ENCODE measurements at places on chromosomes 3 and 15. TPM values are rescaled to one million over a fixed set of nuclear protein-coding genes. Genes with fewer than 3 reads are reported as not detected.

DNA sequence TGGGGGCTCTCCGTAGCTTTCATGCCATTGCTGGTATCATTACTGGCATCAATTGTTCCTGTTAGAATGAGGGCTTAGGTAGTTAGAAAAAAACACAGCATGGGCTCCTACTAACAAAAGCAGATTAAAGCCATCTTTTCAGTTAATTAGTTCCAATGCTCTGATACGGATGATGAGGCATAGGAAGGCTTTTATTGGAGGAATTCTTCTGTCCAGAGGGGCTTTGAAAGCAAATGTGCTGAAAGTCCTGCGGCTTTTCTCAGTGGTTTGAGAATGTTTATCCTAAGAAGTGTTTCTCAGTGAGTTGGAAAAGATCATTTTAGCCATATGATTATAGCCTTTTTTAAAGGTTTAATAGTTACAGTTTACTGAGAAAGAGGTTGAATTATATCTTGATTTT, 198.5 kb downstream of the THSD4 start:
- H3K27me3 ChIP-seq: no peaks in the 10 kb centered on the region
- no peaks in the 10 kb centered on the region for H3K4me1 ChIP-seq
- H3K36me3 ChIP-seq: no peaks in the 10 kb centered on the region
- no peak overlapping the region for H3K4me3 ChIP-seq
- DNase-seq: no peak

- H3K36me3 ChIP-seq: no peaks in the 10 kb centered on the region
- no peak overlapping the region for H3K27ac ChIP-seq
- H3K27me3 ChIP-seq: no peaks in the 10 kb centered on the region
Observed at GRCh38 chr15:55224892-55225291, 28.2 kb upstream of the RSL24D1 start.

- DNase-seq: no peak
- H3K27ac ChIP-seq: no peak overlapping the region
- H3K27me3 ChIP-seq: peaks cover 29% of the 10 kb centered on the region
Observed at GRCh38 chr15:55796321-55796965, 53.5 kb upstream of the PRTG start.

- no peaks in the 10 kb centered on the region for H3K27me3 ChIP-seq
- no peaks in the 10 kb centered on the region for H3K4me1 ChIP-seq
- no peak for DNase-seq
- no peak overlapping the region for H3K27ac ChIP-seq
- H3K36me3 ChIP-seq: no peaks in the 10 kb centered on the region
Observed at GRCh38 chr3:89414270-89414669, 306.8 kb downstream of the EPHA3 start.

GOLGA6L25 gene
- not detected for total RNA-seq

PLCB2 gene
- 10.2 TPM for total RNA-seq

Data from esophagus squamous epithelium (tissue), 5 donors.